Naive thymus-derived CD8-positive, alpha-beta T cell (primary cell): ENCODE measurements at places on chromosomes 16 and 17. TPM values are rescaled to one million over a fixed set of nuclear protein-coding genes. Genes with fewer than 3 reads are reported as not detected.
A peak's percentile ranks its signal among the peaks of the same experiment; 100 is the strongest.

- DNase-seq, result no peak
Observed at GRCh38 chr17:7443499-7444485, 1.1 kb upstream of the CHRNB1 start.

GRCh38 chr16:89038221-89038721 lies 55.4 kb upstream of the ACSF3 start:
- peak; percentile 59 for DNase-seq

DNA sequence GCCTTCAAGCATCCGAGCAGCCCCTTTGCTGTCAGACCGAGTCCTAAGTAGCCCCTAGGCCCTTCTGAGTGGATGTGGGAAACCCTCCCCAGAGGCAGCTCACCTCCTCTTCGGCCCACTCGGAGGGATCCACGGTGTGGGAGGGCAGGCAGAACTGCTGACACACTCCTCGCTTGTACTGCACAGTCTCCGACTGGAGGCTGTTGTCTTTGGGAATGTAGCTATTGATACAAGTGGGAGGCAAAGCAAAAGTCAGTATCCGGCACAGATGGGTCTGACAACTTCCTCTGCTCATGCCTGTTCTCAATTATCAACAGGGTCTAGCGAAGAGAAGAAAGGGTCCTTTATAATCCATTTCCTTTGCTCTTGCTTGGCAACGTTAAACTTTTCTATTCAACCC lies 25.9 kb upstream of the FOXJ1 start:
- DNase-seq, result no peak

DNA sequence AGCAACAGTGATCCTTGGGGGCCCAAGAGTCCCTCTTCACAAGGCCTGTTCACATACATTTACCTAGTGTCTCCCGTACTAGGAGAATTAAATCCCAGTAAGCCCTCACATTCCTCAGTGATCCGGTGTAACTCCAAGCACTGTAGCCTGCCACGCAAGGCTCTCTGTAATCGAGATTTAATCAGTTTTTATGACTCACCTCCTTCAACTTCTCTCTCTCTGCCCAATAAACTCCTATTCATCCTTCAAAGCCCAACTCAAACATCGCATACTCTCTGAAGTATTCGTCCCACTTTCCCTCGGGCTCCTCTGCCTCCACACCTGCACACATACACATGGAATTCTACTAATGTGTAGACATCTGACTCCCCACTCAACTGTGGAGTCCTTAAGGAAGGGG lies 141.8 kb downstream of the CMIP start:
- DNase-seq, result no peak

DNA sequence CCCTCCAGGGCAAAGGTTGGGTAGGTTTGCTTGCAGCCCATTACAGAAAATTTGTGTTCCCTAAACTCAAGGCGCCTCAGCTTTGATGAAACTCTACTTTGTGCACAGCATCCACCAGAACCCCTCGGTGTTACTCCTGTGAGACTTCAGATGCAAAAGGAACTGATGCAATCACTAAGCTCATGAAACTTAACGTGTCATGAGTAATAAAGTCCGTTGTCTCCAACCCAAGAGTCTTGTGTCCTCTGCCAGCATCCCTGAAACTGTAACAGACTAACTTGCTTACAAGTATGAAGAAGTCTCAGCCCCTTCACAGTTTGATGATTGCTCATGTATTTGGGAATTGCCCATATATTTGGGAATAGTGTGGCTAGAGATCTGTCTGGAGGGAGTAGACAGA lies 74.8 kb upstream of the MARCHF10 start:
- DNase-seq, result no peak

KRT33B gene
- not detected for total RNA-seq

CD300C gene
- not detected for total RNA-seq
